ENCODE measurements at places on chromosomes 7 and 10.

DNA sequence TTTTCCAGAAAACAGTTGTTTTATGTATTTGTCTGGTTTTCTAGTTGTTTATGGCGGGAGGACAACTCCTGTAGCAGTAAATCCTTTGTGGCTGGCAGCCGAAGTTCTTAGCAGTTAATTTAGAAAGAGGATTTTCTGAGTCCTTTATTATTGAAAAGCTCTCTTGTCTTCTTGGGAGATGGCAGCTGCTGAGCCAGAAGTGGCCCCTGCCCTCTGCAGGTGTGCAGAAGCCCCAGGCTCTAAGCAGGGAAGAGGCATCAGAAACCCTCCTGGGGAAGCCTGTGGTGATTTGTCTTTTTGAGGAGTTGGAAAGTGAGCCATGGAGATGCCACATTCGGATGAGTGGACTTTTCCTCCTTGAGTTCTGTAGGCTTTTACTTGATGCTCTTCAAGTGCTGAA is 106.3 kb downstream of the GLRX3 start:
- ATAC-seq = no peak

- no peak for ATAC-seq
Measured at GRCh38 chr7:141456298-141456697, 94.9 kb upstream of the AGK start.

DNA sequence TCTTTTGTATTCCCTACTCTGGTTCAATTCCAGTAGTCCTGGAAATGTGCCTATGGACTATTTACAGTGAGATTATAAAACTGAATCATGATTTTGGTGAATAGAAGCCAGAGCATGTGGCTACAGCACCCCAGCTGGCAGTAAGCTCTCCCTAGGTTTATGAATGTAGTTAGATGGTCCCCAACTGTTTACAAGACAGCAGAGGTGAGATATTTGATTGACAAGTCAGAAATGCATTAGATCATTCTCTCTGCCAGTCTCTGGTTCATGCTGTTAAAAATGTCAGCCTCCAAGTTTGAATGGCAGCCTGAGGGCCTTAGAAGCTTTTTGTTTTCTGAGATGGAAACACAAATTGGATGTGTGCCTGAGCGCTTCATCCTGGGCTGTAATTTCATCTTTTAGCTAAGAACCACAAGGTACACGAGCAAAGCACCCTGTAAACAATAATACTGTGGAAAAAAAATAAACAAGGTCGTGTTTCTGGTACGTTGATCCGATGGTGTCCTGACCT is 85.0 kb downstream of the BTRC start:
- ATAC-seq = no peak

DNA sequence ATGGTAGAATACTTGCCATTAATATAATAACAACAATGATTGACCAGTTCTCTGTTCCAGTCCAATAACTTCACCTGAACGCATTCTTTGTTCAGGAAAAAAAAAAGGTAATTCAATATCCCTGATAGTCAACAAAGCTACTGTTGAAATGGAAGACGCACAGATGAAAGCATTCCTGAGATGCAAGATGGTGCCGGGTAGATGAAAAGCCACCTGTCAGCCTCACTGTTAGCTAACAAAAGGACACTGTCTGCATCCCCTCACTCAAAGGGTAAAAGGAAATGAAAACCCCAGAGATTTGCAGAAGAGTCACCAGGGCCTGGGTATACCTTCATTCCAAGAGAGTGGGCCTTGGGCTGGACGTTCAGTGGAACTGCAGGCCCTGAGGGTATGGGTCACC is 357.4 kb downstream of the PLXNA4 start:
- ATAC-seq = no peak

GRCh38 chr7:135976312-135977006 is 700 bp downstream of the MTPN start:
- peak; percentile 15 for ATAC-seq

DNA sequence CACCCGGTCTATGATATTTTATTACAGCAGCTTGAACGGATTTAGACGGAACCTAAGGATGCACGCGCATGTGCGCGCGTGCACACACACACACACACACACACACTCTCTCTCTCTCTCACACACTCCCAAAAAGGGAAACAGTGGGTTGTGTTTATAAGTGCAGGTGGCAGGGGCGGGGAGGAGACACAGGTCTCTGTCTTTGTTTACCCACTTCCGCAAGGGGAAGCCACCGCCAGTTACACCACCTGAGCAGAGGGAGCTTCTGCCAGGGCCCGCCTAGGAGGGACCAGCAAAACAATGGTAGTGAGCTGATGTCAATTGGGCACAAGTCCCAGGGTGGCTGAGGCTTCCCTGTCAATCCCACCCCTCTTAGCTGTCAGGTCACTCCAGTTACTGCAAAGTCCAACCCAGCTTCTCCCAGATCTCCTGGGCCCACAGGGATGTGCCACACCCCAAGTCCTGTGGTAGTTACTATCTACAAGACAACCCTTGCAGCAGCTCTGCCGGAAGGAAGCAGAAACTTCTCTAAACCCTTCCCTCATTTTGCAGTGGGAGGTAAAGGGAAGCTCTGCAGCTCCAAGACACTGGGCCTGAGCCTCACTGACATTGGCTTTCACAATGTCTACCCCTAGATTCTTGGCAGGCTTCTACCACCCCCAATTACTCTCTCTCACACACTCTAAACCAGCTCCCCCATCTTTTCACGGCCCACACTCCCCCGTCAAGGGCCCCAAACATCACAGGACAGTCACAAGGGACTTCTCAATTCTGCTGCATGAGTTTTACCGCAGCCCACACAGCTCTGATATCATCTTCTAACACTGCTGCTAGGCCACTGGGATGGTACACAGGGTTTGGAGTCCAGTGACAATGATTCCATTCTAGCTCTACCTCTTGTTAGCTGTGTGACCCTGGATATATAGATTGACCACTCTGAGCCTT is 17.6 kb downstream of the ANXA11 start:
- ATAC-seq = peak; percentile 89

GRCh38 chr7:33692956-33693355 is 212.4 kb upstream of the BMPER start:
- no peak for ATAC-seq

- no peak for ATAC-seq
Measured at GRCh38 chr10:77780180-77780579, 142.6 kb upstream of the KCNMA1 start.

DNA sequence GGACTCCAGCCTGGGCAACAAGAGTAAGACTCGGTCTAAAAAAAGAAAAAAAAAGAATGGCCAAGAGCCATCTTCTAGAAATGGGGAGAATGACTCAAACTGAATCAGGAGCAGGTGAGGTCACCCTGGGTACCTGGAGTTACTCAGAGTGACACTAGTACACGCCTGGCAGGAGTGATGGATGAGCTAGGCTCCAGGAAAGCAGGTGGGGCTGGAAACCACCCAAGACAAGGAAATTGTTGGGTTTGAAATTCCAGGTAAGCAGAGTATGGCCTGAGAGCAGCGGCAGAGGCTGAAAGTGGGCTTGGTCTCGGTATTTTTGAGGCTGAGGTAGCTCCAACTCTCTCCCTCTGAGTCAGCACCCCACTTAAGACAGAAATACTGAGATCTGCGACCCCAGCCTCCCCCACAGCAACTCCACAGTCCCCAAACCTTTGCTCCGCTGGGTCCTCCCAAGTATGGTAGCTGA is 18.5 kb downstream of the DDIT4 start:
- peak; percentile 65 for ATAC-seq

- no peak for ATAC-seq
Measured at GRCh38 chr7:118734541-118734940, 510.0 kb downstream of the ANKRD7 start.

DNA sequence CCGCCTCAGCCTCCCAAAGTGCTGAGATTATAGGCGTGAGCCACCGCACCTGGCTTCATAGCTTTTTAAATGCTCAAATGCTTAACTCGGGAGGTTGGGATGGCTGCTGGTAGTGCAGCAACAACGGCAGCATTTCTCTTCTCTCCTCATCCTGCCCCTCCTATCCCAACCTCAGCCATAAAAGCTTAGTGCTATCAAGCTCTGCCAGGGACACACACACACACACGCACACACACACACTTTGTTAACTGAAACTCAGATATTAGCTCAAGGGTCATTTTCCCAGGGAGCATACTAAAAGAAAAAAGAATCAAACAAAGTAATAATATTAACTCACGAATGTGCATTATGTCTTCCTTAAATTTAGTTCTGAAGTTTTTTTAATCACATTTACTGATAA is 63.0 kb upstream of the HPS1 start:
- no peak for ATAC-seq

DNA sequence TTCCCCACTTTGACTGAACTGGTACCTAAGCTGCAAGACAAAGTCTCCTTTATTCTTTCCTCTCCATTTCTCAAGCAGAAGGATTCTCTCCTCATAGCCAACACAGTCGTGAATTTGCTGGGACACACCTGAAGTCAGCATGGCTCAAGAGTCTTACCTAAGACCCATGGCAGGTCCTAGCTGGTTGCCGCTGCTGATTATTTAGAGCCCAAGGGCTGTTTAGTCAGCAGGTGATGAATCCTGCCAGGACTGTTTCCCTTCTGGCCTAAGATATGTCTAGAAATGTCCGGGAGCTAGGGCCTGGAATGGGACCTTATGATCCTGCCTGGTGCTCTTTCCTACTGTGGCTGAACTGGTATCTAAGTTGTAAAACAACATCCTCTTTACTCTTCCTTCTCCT is 82.8 kb downstream of the AHCYL2 start:
- no peak for ATAC-seq

DNA sequence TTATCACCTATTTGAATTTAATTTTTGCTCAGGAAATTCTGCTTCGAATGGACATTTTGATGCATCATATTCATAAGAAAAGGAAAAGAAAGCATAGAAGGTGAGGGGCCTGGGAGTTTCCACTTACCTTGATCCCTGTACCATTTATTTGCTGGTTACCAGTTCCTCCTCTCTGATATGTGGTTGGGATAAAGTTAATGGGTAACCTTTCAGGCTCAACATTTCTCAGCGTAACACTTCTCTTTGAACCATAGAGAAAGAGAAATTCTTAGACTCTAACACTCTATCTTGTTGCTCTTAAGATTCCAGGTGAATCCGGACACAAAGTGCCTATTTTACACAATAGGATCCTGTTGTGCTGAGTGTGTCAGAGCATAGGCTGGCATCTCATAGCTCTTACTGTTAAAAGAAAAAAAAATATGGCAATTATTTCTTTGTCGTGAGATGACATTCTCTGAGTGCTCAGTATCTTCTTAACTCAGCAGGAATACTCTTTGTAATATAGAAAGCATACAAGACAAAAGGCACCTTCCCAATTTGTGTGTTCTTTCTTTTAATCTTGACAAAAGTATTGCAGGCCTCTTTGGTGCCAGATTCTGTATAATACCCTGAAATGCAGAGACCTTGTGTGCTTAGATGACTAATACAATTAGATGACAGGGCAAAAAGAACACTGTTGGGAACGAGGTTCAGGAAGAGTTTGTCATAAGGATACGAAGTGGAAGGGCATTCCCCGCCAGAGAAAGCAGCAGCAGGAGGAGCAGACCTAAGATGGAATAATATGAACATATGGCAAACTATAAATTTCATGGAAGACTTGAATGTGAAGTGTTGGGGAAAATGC is 689.6 kb downstream of the NRG3 start:
- ATAC-seq = no peak

GRCh38 chr7:150784120-150784736 is 15.9 kb downstream of the TMEM176B start:
- ATAC-seq = no peak

GRCh38 chr7:157676001-157676400 is 339.2 kb downstream of the DNAJB6 start:
- no peak for ATAC-seq

DNA sequence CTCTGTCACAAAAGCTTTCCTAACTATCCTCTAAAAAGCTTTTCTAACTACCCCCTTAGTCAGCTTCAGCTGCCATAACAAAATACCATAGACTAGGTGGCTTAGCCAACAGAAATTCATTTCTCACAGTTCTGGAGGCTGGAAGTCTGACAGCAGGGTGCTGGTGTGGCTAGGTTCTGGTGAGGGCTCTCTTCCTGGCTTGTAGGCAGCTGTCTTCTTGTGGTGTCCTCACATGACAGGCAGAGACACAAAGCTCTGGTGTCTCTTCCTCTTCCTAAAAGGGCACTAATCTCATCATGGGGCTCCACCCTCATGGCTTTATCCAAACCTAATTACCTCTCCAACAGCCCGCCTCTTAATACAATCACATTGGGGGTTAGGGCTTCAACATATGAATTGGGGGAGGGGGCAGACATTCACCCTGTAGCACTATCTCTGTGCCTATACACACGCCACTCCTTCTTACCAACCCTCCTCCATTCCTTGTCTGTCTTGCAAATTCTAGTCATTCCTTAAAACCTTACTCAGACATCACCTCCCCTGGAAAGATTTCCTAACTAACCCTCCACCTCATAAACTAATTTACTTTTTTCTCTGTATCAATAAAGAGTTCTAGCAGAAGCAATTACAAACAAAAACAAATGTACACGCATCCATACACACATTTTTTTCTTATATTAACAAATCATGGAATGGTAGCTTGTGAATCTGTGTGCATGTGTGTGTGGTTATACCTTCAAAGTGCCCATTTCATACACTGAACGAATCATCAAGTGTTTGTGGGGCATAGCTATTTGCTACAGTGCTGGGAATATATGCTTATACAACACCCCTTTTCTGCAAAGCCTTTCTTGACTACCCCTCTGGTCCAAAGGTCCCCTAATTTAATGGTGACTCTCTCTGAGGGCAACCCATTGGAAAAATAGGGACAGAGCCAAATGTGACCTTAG is 26.4 kb downstream of the RHOBTB1 start:
- ATAC-seq = no peak

DNA sequence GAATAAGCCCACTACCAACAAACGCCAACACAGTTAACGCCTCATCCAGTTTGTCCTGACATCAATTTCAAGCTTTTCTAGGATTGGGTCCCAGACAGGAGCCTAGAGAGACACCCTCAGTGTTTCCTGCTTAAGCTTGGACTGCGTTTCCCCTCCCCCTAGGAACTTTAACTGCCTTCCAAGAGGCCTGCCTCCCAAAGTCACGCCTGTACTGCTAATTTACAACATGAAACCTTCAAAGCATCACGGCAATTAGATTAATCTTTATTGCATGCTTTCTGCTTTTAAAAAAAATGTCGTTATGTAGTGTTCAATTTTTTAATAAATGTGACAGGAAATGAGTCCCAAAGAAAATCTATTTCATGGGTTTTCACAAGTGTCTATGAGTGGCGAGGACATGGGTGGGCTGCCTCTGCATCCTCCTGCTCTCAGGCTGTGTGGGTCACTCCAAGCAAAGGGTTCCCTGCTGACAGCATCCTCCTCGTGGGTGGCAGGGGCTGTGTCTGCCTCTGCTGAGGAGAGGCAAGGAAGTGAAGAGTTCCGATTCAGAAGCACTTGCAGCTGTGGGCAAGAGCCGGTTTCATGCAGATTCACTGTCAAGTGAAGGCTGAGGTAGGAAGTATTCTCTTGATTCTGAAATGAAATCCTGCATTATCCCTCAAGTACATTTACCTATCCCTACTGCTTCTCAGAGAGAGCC is 193.0 kb upstream of the KMT2E start:
- ATAC-seq = no peak

Data from activated T-helper 17 cell treated with anti-CD3 and anti-CD28 coated beads, Interleukin-2, amount 50 U/mL, for 72 hours (primary cell).